Neural progenitor cell (in vitro differentiated cells): ENCODE measurements at places on chromosomes 16 and 17.

DNA sequence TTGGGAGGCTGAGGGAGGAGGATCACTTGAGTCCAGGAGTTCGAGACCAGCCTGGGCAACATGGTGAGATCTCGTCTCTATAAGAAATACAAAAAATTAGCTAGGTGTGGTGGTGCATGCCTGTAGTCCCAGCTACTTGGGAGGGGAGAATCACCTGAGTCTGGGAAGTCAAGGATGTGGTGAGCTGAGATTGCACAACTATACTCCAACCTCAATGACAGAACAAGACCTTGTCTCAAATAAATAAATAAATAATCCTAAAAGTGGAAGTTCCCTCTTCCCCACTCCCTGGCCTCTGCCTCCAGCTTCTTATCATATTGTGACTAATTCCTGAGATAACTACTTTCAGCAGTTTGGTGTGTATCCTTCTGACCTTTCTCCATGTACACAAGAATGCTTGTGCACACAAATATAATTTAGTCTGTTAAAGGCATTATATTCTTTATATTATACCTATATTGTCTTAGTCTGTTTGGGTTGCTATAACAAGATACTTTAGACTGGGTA lies 23.5 kb upstream of the DNAJA2 start:
- DNase-seq: no peak

DNA sequence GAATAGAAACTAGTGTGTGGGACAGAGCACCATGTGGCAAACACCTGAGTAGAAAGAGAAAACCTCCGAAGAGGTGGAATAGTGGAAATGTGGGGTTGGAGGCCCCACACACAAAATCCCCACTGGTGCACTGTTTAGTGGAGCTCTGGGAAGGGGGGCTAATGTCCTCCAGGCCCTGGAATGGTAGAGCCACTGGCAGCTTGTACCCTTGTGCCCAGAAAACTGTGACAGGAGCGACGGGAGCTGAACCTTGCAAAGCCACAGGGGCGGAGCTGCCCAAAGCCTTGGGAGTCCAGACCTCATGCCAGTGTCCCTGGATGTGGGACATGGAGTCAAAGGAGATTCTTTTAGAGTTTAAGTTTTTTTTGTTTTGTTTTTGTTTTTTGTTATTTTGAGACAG lies 50.6 kb downstream of the RNF112 start:
- no peak for DNase-seq

DNA sequence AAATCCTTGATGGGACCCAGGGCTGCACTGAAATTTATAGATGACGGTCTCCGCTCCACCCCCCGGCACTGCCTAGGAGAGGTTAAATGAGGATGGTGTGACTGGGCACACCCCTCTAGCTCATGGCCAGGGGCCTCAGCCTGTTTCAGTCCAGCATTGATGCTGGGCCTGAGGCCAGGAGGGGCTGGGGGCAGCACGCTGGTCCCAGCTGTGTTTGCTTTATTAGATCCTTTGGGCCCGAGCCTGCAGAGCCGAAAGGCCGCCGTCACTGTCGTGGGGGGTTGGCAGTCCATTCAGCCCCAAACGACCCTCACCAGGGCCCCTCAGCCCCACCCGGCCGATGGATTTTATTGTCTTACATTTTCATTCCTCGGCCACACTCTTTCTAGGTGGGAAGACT lies 10.8 kb upstream of the DOK4 start:
- no peak for DNase-seq

DNA sequence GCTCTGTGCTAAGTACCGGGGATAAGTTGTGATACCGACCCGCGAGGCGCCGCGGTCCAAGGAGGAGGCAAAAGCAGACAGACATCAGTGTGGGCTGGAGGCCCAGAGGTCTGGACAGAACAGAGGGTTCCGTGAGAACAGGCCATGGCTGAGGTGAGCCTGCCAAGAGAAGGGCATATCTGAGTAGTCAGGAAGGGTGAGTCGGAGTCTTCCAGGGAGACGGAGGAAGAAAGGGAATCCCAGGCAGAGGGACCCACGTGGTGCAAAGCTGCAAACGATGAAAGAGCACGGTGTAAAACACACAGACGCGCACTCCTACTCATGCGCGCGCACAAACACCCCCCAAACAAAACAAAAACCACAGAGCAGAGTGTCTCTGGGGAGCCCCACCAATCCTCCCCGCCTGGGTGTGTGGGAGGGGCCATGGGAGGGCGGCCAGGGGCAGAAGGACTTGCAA lies 18.1 kb downstream of the RHBDL3 start:
- no peak for DNase-seq

GRCh38 chr16:88497561-88498462 lies 44.7 kb downstream of the ZFPM1 start:
- DNase-seq: no peak

DNA sequence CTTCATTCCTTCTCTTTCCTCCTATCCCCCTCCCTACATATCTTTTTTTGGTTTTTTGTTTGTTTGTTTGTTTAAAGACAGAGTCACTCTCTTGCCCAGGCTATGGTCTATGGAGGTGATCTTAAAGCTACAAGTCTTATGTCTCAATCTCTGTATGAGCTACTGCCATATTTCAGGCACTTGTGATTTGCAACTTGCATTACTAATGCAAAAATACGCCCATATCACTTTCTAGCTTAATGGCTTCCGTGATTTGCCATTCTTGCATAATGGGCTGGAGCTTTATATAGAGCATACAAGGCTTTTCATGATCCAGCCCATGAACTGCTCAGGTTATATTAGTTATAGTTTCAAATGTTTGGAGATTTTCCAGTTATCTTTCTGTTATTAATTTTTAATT lies 7.5 kb downstream of the CFAP97D1 start:
- no peak for DNase-seq

GRCh38 chr16:4746991-4747574 lies 12.7 kb downstream of the DNAAF8 start:
- DNase-seq: peak; percentile 47

DNA sequence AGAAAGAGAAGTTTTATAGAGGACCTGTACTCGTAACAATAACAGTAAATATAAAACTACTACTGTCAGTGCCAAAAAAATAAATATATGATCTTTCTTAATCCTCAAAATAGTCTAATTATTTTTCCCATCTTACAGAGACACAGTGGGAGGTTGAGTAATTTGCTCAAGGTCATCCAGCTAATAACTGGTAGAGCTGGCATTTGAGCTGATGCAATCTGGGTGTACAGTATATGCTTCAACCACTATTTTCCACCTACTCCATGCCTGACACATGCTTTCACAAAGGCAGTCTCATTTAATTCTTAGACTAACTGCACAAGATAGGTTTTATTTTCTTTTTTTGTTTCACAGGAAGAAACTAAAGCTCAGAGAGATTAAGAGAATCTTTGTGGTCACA lies 33.6 kb downstream of the PIGL start:
- DNase-seq: no peak

DNA sequence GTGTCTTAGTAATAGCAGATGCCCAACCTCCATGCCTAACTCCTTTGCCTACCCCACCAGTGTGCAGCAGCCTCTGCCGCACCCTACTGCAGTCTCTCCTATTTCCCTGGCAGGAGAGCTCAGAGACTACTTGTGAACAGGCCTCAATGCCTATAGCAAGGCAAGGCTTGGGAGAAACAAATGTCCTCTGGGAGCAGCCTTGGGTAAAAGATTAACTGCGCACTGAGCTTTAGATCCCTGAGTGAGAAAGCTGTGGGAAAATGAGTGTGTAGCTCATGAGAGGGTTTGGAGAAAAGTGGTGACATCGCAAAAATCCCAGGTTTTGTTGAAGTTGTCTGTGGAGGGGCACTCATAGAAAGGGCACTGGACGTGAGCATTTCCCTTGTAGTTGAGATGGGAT lies 335.8 kb downstream of the WWOX start:
- DNase-seq: no peak

DNA sequence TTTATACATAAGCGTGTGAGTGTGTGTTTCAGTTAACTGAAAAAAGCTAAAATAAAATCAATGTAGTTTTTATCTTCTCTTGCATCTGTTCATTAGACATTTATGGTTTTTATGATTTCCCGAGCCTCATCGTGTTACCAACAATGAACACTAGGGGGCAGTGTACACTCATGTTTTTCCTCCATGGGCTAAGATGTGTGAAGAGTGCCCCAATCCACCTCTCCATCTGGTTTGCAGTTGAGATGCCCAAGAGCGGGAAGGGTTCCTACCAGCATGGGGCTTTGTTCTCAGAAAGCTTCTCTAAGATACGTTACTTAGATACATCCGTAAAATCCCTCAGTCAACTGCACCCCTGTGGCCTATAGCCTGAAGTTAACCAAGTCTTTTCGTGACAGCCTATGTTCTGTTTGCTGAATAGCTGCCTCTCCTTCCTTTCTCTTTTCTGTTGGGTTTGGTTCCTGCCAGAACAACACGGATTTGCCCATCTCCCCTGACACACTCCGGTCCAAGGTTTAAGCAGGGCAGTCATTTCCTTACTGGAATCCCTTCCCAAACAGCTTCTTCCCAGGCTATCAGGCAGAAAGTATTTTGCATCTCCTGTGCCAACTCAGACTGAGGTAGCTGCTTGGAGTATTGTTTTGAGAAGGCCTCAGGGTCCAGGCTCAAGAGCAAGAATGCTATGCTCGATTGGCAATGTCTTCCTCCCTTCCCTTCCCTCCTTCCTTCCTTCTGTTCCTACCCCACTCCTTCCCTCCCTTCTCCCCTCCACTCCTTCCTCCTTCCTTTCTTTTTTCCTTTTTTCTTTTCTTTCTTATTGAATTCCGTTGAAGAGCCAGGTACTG lies 12.9 kb upstream of the ELAC2 start:
- peak; percentile 63 for DNase-seq

GRCh38 chr17:72749119-72749572 lies 343.3 kb downstream of the SLC39A11 start:
- DNase-seq: no peak

DNA sequence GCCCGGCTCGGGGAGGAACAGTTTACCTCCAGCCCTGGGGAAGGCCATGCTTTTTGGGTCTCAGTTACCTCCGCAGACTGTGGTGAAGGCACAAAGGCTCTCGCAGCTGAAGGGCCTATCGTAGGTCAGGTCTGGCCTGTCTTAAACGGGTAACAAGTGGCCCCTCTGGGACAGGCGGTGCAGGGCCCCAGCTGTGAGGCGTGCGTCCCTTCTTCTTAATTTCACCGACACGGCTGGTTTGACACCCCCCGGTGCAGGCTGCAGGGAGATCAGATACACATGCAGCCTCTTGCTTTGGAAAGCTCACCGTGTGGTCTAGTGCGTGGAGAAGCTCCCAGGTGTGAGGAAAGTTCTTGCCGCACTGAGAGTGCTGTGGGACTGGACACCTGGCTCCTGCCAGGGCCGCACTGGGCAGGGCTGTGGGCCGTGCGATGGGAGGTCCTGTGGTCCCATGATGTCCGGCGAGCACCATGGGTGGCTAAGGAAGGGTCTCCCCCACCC lies 162.4 kb downstream of the BANP start:
- no peak for DNase-seq

GRCh38 chr17:340074-340473 lies 12.5 kb downstream of the RPH3AL start:
- no peak for DNase-seq

- no peak for DNase-seq
Observed at GRCh38 chr17:38898812-38899348, 26.5 kb upstream of the LASP1NB start.

- no peak for DNase-seq
Observed at GRCh38 chr16:29897333-29897732, 2.0 kb downstream of the SEZ6L2 start.

DNA sequence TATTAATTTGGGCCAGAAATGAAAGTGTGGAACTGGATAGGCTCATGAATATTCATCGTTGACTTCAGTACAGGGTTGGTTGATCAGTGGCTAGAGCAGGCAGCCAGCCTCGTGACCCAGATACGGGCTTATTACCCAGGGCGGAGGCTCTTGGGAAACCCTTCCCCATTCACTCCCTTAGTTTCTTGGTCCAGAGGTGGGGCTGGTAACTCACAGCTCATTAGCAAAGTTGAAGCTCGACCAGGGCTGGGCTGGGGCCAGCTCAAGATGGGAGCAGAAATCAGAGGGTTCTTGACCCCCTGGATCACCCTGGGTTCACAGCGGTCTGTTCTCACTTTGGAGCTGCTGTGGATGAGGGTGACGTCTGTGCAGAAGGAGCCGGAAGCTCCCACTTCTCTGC lies 44.6 kb upstream of the GSE1 start:
- no peak for DNase-seq

GRCh38 chr17:8849311-8850041 lies 18.0 kb downstream of the PIK3R6 start:
- no peak for DNase-seq

DNA sequence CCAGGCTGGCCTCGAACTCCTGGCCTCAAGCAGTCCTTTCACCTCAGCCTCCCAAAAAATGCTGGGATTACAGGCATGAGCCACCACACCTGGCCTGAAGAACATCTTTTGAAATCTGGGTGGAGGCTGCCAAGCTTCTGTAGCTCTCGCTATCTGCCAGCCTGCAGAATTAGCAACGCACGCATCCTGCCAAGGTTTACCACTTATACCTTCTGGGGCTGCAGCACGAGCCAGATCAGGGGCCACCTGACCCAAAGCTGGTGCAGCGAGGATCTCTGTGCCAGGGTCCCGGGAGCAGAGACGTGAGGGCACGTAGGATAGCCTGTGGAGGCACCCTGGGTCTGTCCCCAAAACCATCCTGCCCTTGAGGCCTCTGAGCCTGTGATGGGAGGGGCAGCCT lies 22.2 kb downstream of the SLC38A8 start:
- no peak for DNase-seq

GRCh38 chr17:44871556-44871955 lies 23.9 kb downstream of the HIGD1B start:
- no peak for DNase-seq

DNA sequence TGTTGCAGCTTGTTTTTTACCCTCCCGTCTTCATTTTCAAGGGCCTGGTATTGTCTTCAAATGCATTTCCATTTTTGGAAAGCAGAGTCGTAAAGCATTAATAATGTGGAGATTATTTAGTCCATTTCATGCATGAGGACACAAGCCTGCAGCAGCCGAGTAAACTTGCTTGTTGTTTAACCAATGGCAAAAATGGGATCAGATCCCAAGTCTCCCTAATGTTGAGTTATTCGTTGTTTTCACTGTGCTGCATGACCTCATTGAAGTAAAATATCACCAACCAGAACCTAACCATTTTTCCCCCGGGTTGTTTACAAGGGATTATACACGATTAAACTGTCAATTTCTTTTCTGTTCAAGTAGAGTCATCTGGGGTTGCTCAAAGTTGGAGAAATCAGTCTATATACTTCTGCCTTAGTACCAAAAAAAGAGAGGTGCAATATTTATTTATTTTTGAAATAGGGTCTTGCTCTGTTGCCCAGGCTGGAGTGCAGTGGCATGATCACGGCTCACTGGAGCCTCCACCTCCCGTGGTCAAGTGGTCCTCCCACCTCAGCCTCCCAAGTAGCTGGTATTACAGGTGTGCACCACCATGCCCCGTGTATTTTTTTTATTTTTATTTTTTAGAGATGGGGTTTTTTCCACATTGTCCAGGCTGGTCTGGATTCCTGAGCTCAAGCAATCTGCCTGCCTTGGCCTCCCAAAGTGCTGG lies 12.4 kb downstream of the AMZ2 start:
- DNase-seq: no peak

GRCh38 chr16:47109361-47109760 lies 34.4 kb downstream of the NETO2 start:
- DNase-seq: no peak
